ENCODE measurements at places on chromosomes 11 and 22.

DNA sequence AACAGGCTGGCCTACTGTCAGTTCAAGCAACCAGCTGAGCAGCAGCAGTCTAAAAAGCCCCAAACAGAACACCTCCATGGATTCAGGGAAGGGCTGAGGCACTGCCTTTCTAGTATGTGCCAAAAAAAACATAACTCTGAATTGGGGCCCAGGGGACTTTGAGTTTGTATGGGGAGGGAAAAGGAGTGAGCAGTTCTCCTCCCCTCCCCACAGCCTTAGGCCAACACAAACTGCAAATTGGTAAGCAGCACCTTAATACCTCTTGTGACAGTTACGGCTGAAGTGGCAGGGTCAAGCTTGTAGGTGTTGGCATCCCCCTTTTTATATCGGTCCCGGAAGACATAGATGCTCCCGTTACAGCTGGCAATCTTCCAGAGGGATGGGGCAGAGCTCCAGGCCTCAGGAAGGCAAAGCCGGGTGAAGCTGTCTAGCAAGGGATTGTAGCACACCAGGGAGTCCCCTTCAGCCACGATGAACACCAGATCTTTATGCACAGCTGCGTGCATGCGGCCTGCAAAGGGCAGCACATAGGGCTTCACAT is 6.0 kb downstream of the KBTBD4 start:
- no peak for DNase-seq

DNA sequence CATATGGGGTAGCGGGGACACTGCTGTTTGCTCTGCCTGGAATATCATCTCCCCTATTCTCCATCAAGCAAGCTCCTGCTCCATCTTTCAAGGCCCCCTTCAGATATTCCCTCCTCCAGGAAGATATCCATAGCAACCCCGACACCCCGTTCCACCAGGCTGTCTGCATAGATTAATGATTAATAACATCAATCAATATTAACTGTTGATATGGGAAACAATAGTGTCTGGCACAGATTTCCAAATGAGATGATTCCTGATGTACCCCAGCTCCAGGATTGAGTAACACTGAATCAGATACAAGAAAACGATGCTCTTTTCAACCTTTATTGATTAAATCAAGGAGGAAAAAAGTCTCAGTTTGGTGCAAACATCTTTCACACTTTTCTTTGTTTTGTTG is 7.5 kb upstream of the TPST2 start:
- no peak for DNase-seq

DNA sequence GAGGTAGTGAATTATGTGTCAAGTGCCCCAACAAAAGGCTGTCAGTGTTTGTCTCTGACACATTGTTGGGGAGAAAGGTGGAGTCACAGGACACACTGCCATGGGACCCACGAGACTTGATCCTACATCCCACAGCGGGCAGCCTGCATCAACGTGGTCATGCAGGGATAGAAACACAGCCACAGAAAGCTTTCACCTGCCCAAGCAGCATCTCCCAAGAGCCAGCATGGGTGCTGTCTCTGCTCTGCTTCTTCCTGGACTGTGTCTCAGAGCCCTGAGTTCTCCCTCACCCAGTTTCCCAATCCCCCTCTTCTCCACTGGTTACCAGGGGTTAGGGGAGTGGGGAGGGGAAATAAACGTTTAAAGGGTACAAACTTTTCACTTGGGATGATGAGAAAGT is 97.2 kb downstream of the VPREB1 start:
- DNase-seq, result no peak

- no peak for DNase-seq
Observed at GRCh38 chr22:33812360-33812977, 107.8 kb downstream of the LARGE1 start.

- DNase-seq, result no peak
Observed at GRCh38 chr11:326592-326841, 5.9 kb upstream of the IFITM3 start.

GRCh38 chr22:35977136-35977535 is 51.5 kb downstream of the RBFOX2 start:
- DNase-seq, result no peak

GRCh38 chr11:8087185-8087584 is 6.2 kb downstream of the TUB start:
- DNase-seq, result no peak

- peak; percentile 41 for DNase-seq
Observed at GRCh38 chr11:56624661-56625110, 10.0 kb upstream of the OR5M1 start.
